ENCODE measurements at places on chromosomes 6 and 20. TPM values are rescaled to one million over a fixed set of nuclear protein-coding genes. Genes with fewer than 3 reads are reported as not detected.

HCRTR2 gene
- 0.17 TPM for polyA plus RNA-seq

SERINC3 gene
- 78.8 TPM for polyA plus RNA-seq

RSPH3 gene
- 20.1 TPM for polyA plus RNA-seq

FAM184A gene
- 8.2 TPM for polyA plus RNA-seq

RAD21L1 gene
- polyA plus RNA-seq: not detected

FAM162B gene
- 8.1 TPM for polyA plus RNA-seq

PAK5 gene
- polyA plus RNA-seq: 0.34 TPM

SAPCD1 gene
- polyA plus RNA-seq: 4.3 TPM

CDH26 gene
- 1.7 TPM for polyA plus RNA-seq

FOXQ1 gene
- 14.3 TPM for polyA plus RNA-seq

PRSS16 gene
- polyA plus RNA-seq: 0.35 TPM

RBBP8NL gene
- polyA plus RNA-seq: 3.0 TPM

LPA gene
- polyA plus RNA-seq: 0.28 TPM

CDSN gene
- not detected for polyA plus RNA-seq

DNA sequence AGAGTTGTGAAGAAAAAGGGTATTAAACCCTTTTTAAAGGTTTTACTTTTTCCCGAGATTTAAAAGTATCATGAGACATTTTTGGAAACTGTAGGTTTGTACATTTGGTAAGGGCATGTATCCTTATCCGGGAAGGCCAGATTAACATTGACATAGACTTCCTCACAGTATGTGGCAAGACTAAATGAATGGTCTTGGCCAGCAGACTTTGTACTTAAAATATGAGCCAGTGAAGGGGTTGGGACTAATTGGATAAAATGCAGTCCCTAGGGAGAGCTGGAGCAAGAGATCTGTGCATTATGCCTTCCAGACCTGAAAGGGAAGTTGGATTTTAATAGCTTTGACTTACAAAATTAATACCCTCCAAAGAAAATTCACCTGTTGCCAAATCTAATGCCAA, 60.4 kb upstream of the CCN2 start:
- no peak for DNase-seq

DNA sequence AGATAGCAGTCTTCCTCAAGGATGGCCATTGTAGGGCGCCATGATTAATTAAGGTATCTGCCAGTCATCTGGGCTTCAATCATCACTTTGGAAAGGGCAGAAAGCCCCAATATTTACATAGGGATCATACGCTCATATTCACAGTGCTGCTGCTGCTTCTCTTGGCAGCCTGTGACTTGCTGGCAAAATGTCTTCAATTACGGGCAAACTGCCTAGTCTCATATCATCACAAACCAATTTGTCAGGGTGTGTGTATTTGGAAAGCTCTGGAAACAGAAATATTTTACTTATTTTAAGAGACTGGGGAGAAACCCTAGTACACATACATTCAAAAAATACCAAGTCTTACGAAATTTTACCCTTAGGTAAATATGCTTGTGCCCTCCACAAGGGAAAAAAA, 77.6 kb downstream of the SAMD5 start:
- DNase-seq: no peak

GRCh38 chr6:36852481-36853147, 13.4 kb upstream of the CPNE5 start:
- DNase-seq: no peak

- no peak for DNase-seq
Observed at GRCh38 chr20:17445543-17445942, 85.6 kb downstream of the BFSP1 start.

GRCh38 chr20:62454904-62455636, 20.7 kb downstream of the GATA5 start:
- DNase-seq: no peak

DNA sequence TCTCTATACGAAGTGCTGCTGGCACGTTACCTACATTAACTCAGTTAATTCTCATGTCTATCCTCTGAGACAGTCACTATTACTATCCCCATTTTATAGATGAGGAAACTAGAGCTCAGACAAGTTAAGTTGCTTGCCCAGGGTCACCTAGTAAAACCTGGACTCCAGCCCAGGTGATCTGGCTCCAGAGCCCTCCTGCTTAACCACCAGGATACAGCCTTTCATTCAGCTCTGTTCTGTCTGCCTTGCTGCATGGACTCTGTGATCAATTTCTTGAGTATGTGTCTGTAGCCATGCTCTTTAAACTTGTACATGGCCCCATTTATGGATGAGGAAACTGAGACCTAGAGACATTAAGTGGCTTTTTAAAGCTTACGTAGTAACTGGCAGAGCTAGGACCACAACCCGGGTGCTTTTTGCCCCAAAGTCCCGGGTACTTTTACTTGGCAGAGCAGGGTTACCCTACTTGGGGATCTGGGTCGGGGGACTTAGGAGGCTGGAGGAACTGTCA, 4.7 kb downstream of the CDKN1A start:
- DNase-seq: no peak

- no peak for DNase-seq
Observed at GRCh38 chr6:153145591-153145990, 14.5 kb upstream of the RGS17 start.

DNA sequence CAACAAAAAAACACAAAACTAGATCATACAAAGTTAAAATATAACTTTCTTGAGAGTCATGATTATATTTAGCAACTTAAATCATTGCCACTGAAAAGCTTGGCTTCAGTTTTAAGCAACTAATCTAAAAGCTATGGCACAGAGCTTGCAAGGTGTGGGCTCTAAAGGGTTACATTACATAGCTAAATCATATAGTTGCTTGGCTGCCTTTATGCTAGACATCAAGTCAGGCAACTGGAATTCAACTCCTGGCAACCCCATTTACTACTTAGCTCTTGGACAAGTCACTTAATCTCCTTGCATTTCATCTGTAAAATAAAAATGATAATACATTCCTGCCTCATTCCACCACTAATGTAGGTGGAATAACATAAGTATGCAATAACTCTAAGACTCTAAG, 40.9 kb upstream of the GCM1 start:
- DNase-seq: no peak

GRCh38 chr6:46963626-46964025, 41.9 kb upstream of the ADGRF5 start:
- no peak for DNase-seq

DNA sequence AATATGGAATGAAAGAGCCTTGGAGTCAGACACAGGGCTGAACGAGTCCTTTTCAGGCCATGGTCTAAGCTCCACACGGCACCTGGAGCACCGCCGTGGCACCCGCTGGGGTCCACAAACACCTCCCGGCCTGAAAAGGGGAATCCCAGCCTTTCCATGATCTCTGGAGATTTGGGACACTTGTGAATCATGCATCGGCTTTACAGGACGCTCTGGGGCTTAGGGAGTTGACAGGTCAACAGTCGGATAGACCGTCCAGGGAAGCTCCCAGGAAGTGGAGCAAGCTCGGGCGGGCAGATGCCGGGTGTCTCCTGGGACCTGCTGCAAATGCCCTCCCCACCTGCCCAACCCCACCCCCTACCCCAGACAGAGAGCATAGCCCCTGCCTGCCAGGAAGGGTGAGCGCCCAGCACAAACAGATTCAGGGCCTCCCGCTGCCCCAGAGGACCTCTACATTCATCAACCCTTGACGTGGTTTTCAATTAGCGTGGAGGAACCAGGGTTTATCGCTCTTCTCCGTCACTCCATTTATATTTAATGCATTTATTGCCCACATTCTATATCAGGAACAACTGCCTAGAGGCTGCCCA, 53.6 kb downstream of the YTHDF1 start:
- DNase-seq: no peak

DNA sequence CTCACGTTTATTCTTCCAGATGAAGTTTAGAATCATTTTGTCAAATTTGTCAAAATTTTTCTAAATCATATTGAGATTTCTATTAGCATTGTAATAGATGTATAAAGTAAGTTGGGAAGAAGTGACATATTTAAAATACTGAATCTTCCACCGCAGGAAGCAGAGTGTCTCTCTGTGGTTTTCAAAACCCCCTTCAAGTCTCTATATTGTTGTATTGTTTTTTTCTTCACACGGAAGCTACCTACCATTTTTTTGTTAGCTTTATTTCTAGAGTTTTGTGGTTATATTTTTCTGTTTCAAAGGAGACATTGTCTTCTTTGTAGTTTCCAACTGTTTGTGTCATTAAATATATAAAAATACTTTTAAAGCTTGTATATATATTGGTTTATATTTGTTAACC, 188.6 kb downstream of the ZDHHC14 start:
- DNase-seq: no peak

- no peak for DNase-seq
Observed at GRCh38 chr6:121520337-121521163, 85.1 kb downstream of the GJA1 start.

DNA sequence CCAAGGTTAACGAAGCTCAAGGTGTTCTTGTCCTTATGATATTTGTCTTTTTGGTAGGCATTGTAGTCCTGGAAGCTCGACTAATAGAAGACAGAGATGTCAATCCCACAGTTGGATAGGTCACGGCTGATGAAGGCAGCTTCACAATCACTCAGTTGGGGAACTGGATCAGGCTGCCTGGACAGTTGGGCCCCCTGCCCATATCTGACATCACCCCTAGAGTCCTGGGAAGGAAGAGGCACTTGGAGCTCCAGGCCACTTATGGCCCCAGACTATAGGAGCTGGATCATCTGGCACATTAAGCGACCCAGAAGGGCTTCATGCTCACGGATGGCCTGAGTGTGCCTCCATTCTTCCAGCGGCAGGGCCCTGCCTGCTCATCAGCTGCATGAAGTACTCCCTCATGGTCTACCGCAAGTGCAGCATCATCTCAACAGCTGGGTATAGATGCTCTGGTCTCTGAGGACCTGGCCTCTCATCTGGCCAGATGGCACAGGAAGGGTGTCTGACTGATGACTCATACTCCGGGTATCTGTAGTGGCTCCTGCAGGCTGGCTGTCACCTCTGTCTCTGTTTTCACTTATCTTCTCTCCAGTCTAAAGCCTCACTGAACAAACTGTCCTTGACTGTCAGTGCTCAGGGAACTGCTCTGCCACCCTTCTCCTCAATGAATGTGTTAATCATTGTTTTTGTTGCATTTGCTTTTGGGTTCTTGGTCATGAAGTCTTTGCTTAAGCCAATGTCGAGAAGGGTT, 29.2 kb upstream of the SSR1 start:
- DNase-seq: no peak

DNA sequence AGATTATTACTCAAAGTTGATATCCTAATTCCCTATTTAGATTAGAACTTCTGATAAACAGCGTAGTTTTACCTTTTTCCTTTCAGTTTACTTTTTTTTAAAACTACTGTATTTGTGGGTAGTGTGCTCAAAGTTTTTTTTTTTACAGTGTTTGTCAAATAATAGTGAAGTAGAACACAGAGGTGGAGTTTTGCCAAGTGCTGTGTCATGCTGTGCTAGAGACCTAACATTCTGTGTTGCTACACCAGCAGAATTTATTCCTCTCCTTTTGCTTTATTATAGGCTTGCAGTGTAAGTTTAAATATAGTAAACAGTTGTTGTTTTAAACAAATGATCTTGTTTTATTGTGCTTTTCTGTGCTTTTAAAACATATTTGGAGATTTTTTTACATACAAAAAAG, 125.4 kb downstream of the HIVEP1 start:
- no peak for DNase-seq

- DNase-seq: no peak
Observed at GRCh38 chr20:37364013-37364926, 18.3 kb downstream of the SRC start.

DNA sequence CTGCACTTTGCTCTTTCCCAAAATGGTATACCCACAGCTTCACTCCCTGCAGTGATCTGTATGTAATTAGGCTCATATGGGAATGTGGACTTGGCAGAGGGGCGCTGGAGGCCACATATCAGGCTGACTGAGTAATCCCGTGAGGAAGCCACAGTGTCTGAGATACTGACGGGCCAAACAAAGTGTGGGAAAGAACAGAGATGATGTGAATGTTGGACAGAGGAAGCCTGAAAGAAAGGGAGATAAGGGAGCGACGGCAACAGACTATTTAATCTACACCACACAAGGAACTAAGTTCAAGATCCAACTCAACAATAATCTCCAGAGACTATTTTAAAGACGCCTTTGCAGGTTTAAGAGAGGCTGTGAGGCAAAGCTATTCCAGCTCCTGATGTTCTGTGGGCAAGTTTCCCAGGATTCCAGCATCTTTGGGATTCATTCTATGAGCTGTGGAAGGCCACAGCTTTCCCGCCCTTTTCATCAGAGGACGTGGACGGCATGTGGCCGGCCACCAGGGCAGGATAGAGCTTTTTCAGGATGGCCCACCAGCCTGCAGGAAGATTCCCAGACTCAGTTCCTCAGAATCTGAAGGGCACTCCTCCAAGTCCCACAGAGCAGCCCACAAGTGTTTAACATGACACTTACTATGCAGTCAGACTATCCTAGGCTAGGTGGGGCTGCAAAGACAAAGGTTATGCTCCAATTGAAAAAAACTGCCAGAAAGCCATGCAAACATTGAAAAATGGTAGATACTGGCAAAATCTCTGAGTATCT, 237.5 kb downstream of the ATXN1 start:
- no peak for DNase-seq

DNA sequence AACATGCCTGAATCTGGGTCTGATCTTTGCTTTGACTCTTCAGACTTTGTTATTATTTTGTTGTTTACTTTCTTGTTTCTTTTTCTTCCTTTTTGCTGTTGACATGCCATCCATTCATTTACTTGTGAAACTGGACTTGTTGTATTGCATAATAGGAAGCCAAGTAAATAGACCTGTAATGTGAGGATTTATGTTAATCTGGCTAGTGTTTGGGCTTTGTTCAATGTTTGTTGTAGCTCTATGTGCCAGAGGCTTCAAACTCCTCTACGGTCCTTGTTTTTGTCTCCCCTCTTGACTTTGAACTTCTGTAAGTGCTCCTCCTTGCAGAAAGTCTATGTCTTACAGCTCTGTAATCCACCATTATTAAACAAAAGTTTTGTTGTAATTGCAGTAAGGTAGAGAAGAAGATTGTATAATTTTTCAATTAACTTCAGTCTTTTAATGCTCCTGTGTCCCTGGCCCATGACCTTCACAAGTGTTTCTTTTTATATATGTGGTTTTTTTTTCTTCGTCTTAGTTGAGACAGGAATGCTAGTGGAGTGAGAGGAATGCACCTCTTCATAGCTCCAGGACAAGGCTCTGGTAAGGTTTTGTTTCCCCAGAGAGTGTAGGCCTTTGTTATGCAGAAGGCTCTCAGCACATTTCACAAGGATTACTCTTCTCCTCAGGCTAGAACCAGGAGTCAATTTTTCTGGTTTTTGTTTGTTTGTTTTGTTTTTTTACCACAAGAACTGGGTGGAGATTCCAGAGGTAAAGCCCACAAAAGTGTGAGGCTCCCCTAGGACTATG, 1061.8 kb upstream of the CITED2 start:
- no peak for DNase-seq

GRCh38 chr6:166167801-166168615, at the start of gene TBXT:
Gene TBXT (minus strand): TSS chr6:166167851. CDS start chr6:166167591, 260 bp downstream.
- DNase-seq: no peak

DNA sequence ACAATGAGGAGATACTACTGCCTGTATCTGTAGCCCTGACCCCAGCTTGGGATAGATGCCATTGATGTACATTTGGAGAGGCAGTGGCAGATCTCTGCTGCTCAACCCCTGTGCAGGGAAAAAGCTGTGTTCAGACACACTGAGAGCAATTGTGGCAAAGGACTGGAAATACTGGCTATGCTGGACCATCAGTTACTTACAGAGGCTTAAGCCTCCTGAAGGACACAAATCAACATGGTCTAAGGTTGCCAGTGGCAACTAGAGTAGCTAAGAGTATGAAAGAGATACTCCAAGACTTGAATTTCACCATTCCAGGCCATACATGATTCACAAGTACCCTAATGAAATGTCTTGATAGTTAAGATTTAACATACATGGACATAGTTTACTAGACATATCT, 32.4 kb upstream of the ENPP4 start:
- DNase-seq: no peak

GRCh38 chr6:145420599-145420998, 314.7 kb downstream of the EPM2A start:
- no peak for DNase-seq

GRCh38 chr20:17044891-17045290, 181.9 kb upstream of the PCSK2 start:
- no peak for DNase-seq

Measured in left renal cortex interstitium (tissue), 4 donors.